A549 (cell line): ENCODE measurements at places on chromosomes 12 and 14.

- DNase-seq: no peak
Measured at GRCh38 chr12:112961074-112961473, 17.2 kb upstream of the OAS2 start.

- no peak for DNase-seq
Measured at GRCh38 chr12:77571768-77572167, 258.9 kb upstream of the NAV3 start.

- no peak for DNase-seq
Measured at GRCh38 chr12:110669193-110669502, 19.8 kb downstream of the HVCN1 start.

- DNase-seq: no peak
Measured at GRCh38 chr12:25802143-25802542, 156.3 kb upstream of the RASSF8 start.

- no peak for DNase-seq
Measured at GRCh38 chr12:124463341-124463921, 104.0 kb downstream of the NCOR2 start.

- DNase-seq: no peak
Measured at GRCh38 chr14:33691907-33692306, 259.0 kb downstream of the EGLN3 start.

GRCh38 chr14:93898731-93899130, 28.4 kb upstream of the FAM181A start:
- DNase-seq: no peak

- DNase-seq: peak; percentile 78
Measured at GRCh38 chr14:105486974-105487448, 325 bp downstream of the CRIP1 start.

- DNase-seq: peak; percentile 27
Measured at GRCh38 chr14:74085047-74085637, 386 bp downstream of the LIN52 start.

- DNase-seq: no peak
Measured at GRCh38 chr14:86015511-86015910, 485.6 kb downstream of the FLRT2 start.

DNA sequence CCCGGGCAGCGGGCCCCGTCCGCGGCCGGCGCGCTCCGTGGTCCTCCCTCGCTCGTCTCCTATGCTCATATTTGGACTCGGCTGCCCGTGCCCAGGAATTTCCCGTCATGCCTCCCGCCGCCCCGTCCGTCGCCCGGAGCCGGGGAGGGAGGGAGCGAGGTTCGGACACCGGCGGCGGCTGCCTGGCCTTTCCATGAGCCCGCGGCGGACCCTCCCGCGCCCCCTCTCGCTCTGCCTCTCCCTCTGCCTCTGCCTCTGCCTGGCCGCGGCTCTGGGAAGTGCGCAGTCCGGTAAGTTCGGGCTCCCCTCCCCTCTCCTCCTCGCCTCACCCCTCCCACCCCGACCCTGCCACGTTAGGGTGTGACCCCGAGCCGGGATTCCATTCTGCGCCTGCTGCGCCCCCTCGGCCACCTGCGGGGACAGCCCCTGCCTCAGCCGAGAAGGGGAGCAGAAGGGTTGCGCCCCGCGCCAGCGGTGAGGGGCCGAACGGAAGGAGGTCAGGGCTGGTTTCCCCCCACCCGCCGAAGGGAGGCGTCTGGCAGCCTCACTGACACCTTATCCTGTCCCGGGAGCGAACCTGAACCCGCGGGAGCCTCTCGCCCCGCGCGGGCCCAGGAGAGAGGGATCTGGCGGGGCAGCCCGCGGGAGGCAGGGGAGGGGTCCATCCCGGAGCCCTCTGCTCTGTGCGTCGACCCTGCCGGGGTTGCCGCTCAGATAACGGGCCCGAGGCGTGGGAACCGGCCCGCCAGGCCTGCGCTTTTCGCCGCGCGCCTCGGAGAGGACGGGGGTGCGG, at the start of gene MSRB3:
Gene MSRB3 (plus strand): TSS at position 108 of the 793 bp plus-strand sequence. CDS start 29,897 bp downstream, outside the sequence.
- peak; percentile 75 for DNase-seq

DNA sequence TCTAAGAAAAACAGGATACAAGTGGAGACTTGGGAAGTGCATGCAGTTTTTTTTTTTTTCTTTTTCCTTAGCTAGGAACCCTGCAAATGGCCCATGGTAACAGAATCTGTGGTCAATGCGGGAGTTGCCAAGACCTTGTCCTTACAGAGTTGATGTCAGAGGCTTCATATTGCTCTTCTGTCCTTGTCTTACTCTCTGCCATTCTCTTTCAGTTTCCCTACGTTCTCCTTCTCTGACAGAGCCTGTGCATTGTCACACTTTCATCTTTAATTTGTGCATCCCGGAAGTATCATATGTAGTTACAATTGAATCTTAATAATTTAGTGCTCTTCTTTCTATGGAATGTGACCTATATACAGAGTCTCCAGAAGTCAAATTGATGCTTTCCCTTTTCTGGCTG, 986.9 kb downstream of the TMEM121 start:
- DNase-seq: no peak

GRCh38 chr12:105425254-105426174, 95.0 kb downstream of the C12orf75 start:
- DNase-seq: no peak

- no peak for DNase-seq
Measured at GRCh38 chr12:5222011-5222461, 178.4 kb downstream of the KCNA5 start.

DNA sequence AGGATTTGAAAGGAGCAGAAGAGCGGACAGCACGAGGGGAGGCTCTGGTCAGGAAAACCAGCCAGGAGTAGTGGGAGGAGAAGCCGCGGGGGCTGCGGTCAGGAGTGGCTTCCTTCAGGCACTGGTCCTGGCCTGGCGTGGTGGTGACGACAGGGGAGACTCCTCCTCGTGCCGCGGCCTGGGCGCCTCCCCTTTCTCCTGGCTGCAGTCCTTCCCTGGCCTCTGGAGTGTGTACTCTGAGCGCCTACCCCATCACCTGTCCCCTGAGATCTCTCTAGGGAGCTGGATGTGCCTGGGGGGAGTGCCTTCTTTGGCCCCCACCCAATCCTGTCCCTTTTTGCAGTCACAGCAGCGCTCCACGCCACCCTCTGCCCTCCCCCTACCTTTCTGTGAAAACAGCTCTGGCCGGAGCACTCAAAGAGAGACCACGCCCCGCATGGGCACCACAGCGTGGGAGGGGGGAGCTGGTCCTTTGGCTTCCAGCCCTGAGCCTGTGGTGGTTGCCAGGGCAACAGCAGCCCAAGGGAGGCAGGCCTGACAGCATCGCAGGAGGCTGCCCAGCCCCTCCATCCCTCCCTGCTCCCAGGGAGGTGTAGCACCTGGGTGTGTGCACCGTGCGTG, 125.9 kb downstream of the CALM1 start:
- DNase-seq: no peak

DNA sequence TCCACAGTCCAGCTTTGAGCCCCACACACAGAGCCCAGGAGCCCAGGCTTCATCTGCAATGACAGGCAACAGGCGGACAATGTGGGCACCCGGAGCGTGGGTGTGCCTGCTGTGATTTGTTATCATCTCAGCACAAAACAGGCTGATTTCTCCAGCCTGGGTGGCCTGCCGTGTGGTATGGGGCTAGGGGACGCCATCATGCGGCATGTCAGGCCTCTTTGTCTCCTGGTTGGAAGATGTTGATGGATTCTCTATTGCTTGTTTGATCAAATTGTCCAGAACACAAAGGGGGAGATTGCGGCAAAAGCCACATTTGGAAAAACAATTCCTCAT, 147.1 kb downstream of the KIF26A start:
- DNase-seq: no peak

- DNase-seq: no peak
Measured at GRCh38 chr12:3596703-3597415, 105.9 kb downstream of the PRMT8 start.

GRCh38 chr12:57491393-57492280, 3.8 kb downstream of the MARS1 start:
- peak; percentile 56 for DNase-seq

DNA sequence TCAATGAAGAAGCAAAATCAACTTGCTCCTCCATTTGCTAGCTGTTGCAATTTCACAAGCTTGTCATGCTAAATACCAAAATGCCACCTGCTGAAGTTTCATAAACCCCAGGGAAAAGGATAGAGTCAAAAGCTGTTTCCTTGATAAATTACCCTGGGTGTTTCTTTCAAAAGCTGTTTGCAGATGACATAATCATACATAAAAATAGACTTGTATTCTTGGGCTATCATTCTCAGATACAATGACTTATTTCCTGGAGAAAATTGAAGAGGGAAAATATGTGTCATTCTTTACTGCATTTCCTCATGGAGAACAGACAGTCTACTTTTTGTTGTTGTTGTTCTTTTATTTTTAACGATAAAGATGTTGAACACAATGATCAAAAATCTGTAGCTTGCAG, 119.2 kb downstream of the GALC start:
- DNase-seq: no peak

DNA sequence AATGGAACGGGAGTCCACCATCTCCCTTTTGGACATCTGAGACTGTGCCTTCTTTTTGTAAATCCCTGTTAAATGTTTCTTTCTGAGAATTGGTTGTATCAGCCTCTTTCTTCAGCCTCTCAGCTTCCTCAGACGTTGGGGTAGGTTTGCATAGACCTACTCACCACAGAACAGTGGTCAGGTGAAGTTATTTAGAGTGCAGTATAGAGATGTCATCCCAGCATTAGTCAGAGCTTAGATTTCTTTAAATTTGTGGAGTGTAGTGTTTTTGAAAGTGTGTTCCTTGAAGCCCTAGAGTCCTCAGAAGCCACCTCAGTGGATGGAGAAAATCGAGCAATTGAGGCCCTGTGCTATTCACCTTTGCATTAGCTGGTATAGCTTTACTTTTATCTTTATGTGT, 8.9 kb upstream of the EEA1 start:
- no peak for DNase-seq

GRCh38 chr12:52949413-52950331, 754 bp downstream of the KRT18 start:
- peak; percentile 95 for DNase-seq

DNA sequence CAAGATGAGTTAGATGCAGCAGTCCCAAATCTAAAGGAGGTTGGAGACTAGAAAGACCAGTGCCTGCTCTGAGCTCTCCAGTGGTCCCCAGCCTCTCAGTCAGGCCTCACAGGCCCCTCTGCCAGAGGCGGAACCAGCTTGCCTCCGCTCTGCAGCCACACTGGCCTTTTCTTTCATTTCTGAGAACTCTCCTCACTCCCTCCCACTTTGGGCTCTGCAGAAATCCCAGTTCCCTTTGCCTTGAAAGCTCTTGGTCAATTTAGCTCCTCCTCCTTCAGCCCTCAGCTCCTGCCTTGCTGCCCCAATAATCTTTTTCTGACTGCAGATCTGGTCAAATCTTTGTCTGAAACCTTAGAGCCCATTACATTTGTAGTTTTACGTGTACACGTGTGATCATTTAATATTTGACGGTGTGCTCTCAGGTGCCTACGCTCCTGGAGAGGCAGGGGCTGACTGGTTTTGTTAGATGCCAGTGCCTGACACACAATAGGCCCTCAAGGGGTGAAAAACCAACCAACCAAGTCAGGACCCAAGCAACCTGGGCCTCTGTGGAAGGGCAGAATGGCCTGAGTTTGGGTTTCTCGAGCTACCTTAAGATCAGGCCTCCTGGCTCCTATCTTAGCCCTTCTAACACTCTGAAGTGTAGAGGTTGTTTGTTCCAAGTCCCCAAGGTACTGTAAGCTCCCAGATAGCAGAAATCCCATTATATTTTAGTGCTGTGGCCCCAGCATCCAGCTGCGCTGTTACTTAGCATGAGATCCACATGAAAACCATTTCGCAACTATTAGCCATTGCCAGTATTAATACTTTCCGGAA, 1.1 kb upstream of the NUDT4 start:
- peak; percentile 28 for DNase-seq

DNA sequence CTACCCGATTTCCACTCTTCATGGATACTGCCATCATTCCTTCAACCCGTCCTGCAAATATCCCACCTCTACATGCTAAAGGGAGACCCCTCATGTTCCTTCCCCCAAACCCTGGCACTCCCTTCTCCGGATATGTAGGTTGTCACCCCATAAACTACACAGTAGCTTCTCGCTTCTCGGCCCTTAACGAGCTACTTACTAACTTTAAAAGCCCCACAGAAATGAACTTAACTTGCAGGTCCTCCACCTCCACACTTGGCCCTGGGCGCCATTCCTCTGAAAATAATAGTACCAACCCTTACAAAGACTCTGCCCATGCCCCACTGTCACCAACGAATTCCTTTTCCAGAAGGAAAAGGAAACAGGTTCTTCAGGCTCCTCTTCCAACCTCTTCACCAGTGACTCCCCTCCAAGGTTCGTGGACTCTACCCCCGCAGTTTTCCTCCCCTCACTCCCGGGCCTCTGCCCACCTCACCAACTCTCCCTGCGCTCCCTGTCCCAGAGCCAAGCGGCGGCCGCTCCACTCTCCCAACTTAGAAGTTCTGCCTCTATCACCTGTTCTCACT, 1.2 kb downstream of the SPPL3 start:
- DNase-seq: no peak

GRCh38 chr14:103135333-103136260, 12.3 kb downstream of the TNFAIP2 start:
- no peak for DNase-seq

GRCh38 chr14:20559461-20559904, 1.4 kb downstream of the RNASE9 start:
- DNase-seq: no peak

DNA sequence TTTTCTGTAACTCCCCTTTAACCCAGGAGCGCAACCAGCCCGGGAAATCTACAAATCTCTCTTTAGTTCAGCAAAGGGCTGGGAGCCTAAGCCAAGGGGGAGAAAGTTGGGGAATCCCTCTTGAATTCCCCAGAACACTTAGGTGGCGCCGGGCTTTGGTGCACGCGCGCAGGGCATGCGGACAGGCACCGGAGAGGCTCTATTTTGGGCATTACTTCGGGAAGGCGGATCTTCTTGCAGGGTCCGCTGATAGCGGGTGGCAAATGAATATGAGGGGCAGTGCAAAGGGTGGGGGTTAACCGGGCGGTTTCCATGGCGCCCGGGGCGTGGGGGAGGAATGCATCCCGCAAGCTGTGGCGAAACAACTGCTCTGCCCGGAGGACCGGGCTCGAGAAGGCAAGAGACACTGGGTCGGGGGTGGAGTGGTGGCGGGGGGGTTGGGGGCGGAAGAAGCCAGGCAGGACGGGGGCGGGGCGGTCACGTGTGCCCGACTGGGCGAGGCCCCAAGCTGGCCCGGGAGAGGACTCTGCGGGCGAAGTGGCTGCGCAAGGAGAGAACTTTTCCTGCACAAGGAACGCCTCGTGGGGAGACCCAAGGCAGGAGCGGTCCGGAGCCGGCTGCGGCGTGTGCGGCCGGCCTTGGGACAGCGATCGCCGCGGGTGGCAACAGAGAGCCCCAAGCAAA, at the start of gene FLVCR2:
Gene FLVCR2 (plus strand): TSS at position 519 of the 684 bp plus-strand sequence. CDS start 353 bp downstream, outside the sequence.
- DNase-seq: peak; percentile 81

GRCh38 chr12:497501-498160, 37.9 kb downstream of the B4GALNT3 start:
- DNase-seq: no peak

GRCh38 chr14:89870316-89870715, 84.2 kb downstream of the EFCAB11 start:
- no peak for DNase-seq

DNA sequence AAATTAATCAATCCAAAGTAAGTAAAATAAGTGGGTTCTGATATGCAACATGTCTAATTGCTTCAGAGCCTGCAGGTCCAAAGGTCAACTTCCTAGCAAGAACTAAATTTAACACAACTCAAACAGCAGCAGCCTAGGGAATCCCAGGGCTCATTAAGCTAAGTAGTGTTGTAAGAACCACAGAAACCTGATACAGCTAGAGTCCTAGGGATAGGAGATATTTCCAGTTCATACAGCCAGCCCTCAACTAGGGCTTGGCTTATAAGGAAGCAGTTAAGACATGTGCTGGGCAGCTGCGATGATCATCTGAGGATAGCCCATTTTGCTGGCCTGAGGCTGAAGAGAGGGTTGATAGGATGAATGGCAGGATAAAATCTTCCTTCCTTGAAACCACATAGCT, at the start of gene OR4Q3:
Gene OR4Q3 (plus strand): TSS at position 316 of the 400 bp plus-strand sequence.
- DNase-seq: no peak

GRCh38 chr12:63292471-63293221, 141.6 kb upstream of the AVPR1A start:
- no peak for DNase-seq
